ENCODE measurements at places on chromosomes 12 and 14. TPM values are rescaled to one million over a fixed set of nuclear protein-coding genes. Genes with fewer than 3 reads are reported as not detected.

GRCh38 chr12:59823567-59823966 lies 227.7 kb downstream of the SLC16A7 start:
- no peak for DNase-seq

The TMX1 gene
- 12.3 TPM for polyA plus RNA-seq

GRCh38 chr14:91847693-91848092 lies 19.6 kb downstream of the TC2N start:
- no peak for DNase-seq

DNA sequence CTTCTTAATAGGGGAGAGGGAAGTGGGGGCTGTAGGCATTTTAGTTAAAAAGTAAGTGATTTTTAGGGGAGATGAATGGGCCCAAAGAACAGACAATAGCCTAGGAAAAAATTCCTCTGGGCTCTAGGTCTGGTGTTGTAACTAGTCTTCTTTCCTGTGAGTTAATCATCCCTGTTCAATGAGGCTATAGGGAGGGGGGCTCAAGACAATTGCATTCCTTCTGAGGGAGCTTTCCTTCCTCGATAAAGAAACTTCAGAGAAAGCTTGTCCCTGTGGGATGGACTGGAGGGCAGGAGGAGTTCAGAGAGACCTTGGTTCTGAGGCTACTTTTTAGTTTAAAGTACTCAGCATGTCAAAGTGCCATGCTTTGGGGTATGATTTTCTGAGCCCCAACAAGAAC lies 127.2 kb downstream of the BBS10 start:
- no peak for DNase-seq

The FGFR1OP2 gene
- 28.6 TPM for polyA plus RNA-seq

The CCDC38 gene
- polyA plus RNA-seq = not detected

DNA sequence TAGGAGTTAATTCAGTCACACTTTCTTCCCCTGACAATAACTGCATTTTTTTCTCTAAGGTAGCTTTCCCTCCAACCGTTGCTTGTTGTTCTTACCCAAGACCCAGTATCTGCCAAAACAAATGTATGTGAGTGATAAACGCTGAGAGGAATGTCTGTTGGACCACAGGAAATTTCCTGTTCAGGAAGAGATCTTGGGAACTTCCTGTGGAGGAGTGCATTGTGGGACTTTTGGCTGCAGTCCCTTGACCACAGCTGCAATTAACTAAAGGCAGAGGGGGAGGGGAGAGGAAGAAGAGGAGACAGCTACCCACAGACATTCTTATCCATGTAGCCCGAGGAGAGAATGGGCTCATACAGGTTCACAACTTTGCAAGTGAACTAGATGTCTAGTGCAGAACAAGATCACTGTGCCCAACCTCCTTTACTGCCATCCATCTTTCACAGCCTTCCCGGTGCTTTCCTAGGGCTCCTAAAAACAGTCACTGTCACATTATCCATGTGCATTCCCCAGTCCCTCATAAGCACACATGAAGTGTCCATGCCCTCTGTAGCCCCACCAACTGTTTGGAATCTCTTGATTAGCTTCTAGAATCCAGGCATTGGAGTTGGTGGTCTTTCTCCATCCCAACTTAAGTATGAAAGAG lies 149.5 kb downstream of the ETV6 start:
- no peak for DNase-seq

- DNase-seq = peak; percentile 69
Observed at GRCh38 chr12:124441443-124442194, 125.8 kb downstream of the NCOR2 start.

The SPX gene
- 28.2 TPM for polyA plus RNA-seq

DNA sequence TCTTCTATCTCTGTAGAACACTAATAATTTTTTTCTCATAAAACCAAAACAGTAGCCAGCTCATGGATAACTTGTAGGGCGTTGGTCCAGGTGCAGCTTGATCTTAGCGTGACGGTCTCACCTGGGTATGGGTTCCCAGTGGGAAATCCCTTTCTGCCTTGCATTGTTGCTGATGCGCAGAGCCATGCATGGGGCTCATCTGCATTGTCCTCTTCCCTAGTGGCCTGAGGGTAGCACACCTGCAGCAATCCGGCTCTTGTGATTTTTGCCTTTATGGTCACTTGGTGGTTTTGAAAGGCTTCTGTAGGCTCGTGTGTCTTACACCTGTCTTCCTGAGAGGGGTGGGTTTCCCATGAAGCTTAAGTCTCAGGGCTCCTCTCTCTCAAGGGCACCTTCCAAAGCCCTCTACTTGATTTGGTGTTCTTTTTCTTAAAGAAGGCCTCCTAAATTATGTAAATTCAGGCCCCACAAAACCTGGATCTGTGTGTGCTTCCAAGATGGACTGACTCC lies 130.6 kb downstream of the PRKCH start:
- no peak for DNase-seq
